HTR-8/SVneo (cell line): ENCODE measurements at places on chromosomes 1 and 21.
A peak's percentile ranks its signal among the peaks of the same experiment; 100 is the strongest.

DNA sequence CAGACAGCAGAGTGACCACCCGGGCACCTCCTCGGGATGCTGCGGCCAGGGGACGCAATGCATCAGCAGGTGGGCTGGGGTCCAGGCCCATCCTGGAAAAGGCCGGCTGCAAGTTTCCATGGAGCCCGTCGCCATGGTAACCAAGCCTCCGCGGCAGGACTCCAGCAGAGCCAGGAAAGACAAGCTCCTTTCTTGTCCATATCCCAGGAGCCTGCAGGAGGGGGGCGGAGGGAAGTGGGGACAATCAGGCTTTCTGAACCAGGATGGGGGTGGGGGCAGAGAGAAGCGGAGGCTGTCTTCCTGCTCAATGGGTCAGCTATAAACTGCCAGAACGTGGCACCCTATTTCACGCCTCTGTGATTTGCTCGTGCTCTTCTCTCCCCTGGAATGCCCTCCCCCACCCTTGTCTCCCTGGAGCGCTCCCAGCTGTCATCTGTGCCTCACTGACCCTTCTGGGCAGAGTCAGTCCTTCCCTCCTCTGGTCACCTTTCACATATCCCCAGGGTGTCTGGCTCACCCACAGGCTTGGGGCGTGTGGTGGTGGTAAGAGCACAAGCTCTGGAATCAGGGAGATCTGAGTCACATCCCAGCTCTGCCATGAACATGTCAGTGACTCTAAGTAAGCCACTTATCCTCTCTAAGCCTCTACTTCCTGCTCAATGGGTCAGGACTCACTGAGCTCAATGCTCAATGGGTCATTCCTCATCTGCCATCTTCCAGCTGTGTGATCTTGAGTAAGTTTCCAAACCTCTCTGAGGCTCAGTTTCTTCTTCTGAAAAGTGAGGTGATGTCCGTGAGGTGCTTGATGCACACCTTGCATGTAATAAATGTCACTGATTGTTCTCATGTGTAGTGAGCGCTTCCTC is 58.9 kb upstream of the LAPTM5 start:
- DNase-seq: peak; percentile 66

GRCh38 chr1:155017946-155018316 is 15.3 kb downstream of the ZBTB7B start:
- no peak for DNase-seq

GRCh38 chr1:230860617-230861384 is 7.5 kb downstream of the C1orf198 start:
- no peak for DNase-seq

GRCh38 chr1:177069490-177069889 is 95.0 kb downstream of the ASTN1 start:
- no peak for DNase-seq

- peak; percentile 32 for DNase-seq
These were observed 24.3 kb upstream of the PLEKHG5 start for GRCh38 chr1:6515771-6516170.

- DNase-seq: peak; percentile 54
These were observed 183.9 kb downstream of the CAMTA1 start for GRCh38 chr1:6969106-6969505.

DNA sequence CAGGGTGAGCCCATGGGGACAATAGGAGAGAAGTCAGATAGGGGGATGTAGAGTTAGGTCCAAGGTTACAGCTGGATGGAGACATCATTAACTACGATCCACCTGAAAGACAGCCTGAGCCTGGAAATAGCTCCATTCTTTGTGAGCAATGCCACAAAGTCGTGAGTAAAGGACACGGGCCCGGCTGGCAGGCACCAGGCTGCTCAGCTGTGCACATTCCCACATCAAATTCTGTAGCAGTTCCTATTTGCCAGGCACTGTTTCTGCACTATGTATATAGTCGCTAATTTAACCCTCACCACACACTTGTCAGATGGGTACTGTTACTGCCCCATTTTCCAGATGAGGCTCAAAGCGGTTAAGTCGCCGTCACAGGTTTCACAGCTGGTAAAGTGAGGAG is 338.0 kb upstream of the KAZN start:
- DNase-seq: no peak

DNA sequence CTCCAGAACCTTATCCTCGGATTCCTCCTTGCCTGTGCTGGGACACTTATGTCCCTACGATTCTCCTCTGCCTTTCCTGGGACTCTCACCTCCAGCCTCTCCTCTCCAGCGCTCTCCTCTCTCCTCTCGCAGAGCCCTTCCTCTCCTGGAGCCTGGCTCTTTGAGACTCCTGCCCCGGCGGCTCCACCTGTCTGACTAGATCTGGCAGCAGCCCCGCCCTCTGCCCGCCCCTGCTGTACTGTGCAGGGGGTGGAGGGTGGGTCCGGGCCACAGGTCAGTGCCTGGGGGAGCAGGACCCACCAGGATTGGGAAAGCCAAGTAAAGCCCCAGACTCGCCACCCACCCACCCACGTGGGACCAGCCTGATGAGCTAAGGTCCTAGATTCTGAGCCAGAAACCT is 1.6 kb downstream of the ELOVL1 start:
- no peak for DNase-seq

- no peak for DNase-seq
These were observed 120.4 kb upstream of the SLC25A33 start for GRCh38 chr1:9418851-9419250.

GRCh38 chr1:184891440-184891839 is 82.9 kb downstream of the NIBAN1 start:
- no peak for DNase-seq

GRCh38 chr1:39104158-39105060 is 78.3 kb downstream of the NDUFS5 start:
- no peak for DNase-seq
